ENCODE measurements at places on chromosomes 16 and 17.
A peak's percentile ranks its signal among the peaks of the same experiment; 100 is the strongest.

DNA sequence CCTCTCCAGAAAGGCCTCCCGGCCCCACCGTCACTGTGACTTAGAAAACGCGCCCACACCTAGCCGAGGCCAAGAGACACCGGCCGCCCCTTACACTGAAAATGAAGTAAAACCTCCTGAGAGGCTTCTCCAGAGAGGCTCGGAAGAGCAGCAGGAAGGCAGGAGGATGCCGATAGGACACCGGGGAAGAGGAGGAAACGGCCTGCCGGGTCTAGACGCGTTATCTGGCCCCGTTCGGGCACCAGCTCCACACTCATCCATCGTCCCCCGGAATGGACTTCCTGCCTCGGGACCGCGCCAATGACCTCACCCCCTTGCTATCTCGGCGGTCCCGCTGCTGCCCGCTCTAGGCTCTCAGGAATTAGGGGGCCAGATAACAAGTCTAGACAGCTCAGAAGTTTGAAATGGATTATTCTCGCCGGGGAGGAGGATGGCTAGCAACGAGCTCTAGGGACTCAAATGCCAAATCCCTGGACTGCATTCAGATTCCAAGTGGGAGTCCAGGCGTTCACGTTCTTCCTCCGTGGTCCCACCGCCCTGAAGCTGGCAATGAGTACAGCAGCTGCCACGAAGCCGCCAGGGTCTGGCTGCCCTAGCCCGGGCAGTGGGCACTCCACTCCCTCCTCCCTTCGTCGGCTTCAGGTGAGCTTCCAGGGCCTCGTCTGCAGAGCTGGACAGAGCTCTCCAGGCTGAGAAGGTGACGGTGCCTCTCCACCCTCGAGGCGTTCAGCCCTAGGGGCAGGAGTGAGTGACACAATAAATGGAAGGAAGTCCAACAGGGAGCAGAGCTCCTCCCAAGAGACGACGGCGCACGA, 350.9 kb downstream of the FOXL1 start:
- no peak for DNase-seq

DNA sequence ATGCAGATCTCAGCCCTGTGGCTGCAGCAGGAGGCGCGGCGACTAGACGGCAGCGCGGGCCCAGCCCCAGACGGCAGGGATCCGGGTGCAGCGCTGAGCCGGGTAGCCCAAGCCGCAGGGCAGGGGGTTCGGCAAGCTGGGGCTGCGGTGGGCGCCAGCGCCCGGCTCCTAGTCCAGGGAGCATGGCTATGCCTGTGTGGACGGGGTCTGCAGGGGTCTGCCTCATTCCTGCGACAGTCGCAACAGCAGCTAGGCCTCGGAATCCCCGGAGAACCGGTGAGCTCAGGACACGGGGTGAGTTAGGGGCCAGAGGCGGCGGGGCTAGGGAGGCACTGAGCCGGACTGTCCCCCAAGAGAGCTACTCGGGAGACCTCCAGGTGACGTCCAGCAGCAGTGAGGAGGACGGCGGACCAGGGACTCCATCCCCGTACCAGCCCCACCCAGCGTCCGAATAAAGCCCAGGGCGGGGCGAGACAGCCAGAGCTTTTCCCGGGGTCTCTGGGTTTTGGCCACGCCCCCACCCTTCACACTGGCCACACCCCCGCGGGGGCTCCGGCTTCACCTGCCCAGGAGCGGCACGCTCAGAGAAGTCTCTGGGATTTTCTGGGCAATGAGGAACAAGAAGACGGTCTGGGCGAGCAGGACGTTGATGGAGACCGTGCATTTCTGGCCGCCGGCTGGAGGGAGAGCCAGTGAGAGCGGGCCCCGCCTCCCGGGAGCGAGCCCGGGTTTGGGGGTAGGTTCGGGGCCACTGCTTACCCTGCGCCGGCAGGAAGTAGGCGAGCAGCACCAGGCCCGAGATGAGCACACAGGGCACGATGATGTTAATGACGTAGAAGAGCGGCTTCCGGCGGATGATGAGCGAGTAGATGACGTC, 1.1 kb downstream of the C17orf107 start:
- DNase-seq, result peak; percentile 66

DNA sequence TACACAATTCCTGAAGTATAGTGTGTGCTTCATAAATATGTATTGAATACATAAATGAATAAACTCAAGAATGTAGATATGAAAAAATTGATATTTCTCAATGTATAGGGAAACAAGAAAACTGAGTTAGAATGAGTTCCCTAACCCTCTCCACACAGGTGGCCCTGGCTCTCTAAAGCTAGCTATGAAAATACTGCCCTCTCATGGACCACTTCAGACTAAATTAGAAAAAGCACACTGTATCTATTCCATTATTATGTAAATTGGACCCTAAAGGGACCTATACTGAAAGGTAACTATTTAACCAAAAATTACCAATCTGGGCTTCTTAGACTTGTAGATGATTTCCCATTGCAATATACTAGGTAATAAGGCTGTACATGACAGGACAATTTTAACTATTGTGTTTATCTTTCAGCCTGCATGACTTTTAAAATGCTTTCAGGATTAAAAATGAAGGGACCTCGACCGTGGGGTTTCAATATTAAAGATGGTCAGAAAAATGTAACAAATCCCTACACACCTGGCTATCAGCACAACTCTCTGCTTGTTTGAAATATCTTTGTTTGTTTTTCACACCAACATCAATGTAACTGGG, 672.5 kb upstream of the KIF2B start:
- DNase-seq, result no peak

GRCh38 chr17:15882058-15882720, 62.7 kb upstream of the ADORA2B start:
- DNase-seq, result no peak

GRCh38 chr17:43881181-43881580, 26.2 kb downstream of the MPP2 start:
- no peak for DNase-seq

- no peak for DNase-seq
These were observed 10.4 kb downstream of the CPPED1 start for GRCh38 chr16:12793120-12793864.

Data from activated CD4-positive, alpha-beta T cell treated with anti-CD3 and anti-CD28 coated beads for 48 hours (primary cell).